ENCODE measurements at places on chromosomes 5 and 9.
A peak's percentile ranks its signal among the peaks of the same experiment; 100 is the strongest.

GRCh38 chr5:131751506-131751905 is 45.3 kb downstream of the FNIP1 start:
- no peak for DNase-seq

DNA sequence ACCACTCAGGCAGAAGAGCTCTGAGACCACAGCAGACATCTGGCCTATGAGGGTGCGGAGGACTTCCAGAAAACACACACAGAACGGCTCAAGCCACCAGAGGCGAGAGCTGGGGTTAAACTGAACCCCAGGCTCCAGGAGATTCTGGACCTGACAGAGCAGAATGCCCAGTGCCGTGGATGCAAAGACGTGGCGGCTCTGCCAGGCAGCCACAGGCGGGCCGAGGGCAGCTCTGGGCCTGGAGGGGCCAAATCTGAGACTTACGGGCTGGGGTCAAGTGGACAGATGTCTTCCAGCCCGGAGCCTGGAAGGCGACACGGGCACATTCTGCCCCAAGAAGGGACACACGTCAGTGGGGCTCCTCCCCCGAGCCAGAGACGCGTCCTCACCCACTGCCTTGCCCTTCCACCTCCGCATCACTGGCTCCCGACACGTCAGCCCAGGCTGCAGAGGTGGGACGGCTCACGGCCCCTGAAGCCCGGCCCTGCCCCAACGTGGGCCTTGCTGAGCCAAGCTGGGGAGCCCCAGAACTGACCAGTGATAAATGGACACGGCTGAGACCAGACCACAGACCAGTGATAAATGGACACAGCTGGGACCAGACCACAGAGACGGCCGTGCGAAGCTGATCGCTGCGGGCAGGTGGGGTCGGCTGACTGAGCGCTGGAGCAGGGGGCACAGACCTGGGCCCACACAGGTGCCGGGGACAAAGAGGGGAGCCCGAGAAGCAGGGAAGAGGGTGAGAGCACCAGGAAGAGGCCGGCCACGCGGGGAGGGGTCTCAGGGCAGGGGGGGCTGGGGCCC is 40.9 kb upstream of the NSMF start:
- no peak for DNase-seq

GRCh38 chr5:179907556-179908324 is at the start of gene TBC1D9B:
Gene TBC1D9B (minus strand): TSS chr5:179907897. CDS start chr5:179907821, 76 bp downstream.
- DNase-seq, result peak; percentile 59

GRCh38 chr9:98554752-98555151 is 154.0 kb downstream of the GABBR2 start:
- no peak for DNase-seq

DNA sequence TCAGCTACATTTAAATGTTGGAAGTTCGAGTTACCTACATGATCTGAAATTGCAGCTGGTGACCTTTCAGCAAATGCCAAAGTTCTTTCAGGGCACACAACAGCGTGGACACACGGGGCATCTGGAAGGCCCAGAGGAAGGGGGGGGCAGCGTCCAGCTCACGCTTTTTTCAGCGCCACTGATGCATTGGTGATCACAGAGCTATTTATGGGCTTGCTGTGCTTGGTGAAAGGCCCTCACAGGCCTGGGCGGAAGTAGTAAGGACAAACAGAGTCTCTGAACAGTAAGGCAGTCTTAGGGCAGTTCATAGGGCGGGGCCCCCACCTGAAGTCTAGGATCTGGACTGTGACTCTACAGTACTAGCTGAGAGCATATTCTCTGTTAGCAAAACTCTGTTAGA is 6.6 kb upstream of the FBP2 start:
- no peak for DNase-seq

DNA sequence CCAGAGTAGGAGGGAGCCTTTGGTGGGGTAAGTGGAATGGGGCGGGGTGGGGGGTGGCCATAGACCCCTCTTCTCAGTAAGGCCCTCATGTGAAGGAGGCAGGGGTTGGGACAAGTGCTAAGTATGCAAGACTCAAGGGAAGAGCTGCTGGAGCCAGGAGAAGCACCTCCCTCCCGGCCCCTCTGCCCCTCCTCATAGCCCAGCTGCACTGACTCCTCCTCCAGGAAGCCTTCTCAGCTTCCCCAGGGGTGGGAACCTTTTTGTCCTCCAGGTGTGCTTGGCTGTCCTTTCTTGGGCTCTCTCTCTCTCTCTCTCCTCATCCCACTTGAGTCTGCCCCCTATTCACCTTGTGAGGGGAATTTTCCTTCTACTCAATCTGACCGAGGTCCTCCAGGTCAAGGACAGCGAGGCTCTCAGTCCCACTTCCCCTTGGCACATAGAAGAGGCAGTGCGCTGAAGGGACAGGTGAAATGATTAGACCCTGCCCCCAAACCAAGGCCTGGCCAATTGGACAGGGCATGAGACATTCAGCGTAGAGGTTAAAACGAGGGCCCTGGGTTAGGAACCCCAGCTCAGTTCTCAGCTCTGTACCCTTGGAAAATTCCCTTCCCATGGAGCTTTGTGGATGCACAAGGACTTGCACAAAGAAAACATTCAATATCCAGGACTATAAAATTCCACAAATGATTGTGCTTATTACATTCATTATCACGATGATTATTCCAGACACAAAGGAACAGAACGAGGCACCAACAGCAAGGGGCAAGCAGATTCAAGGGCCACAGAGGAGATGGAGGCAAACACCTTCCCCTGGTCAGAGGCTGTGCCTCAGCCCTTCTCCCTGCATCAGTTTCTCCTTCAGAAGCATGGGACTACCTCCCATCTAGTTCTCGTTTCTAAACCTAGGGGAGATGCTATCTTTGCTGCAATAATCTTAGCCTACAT is 45.6 kb upstream of the IL17B start:
- DNase-seq, result no peak

- no peak for DNase-seq
Observed at GRCh38 chr9:136463578-136463977, 19.3 kb downstream of the SEC16A start.
